ENCODE measurements at places on chromosomes 16 and 17.

- no peak for DNase-seq
Measured at GRCh38 chr16:65071433-65072311, 50.2 kb downstream of the CDH11 start.

DNA sequence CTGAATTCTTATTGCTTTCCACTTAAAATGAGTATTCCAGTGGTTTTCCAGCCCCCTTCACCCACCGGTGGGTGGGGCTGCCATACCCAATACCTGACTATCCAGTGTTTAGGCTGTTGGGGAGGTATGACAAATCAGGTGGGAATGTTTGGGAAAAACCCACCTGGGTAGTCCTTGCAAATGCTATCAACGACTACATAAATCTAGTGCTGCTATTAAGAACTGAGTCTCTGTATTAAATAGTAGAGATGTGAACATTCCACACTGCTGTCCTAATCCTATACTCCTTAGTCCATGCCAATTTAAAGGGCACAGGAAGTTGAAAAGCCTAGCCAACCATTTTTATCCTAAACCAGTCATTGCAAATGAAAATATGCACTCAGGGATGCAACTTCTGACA is 126.6 kb downstream of the AXIN2 start:
- DNase-seq = no peak

GRCh38 chr17:62134397-62134796 is 69.3 kb upstream of the MED13 start:
- DNase-seq = no peak

- DNase-seq = no peak
Measured at GRCh38 chr16:51834133-51834532, 683.1 kb upstream of the SALL1 start.

DNA sequence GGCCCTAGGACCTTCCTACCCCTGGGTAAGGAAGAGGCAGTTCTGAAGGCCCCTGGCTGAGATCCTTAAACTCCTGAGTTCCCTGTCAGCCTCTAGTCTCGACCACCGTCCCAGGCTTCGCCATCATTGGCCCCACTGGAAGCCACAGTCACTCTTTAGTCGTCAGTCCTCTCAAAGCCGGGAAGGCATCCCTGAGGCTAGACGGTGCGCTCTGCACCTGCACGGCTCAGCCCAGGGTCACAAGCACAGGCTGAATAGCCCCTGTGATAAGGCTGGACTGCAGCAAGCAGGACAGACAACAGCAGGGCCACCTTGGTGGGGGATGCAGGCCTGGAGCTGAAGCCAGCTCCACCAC is 3.3 kb upstream of the HEXIM1 start:
- DNase-seq = no peak

GRCh38 chr16:54654429-54654828 is 276.2 kb upstream of the IRX5 start:
- no peak for DNase-seq

DNA sequence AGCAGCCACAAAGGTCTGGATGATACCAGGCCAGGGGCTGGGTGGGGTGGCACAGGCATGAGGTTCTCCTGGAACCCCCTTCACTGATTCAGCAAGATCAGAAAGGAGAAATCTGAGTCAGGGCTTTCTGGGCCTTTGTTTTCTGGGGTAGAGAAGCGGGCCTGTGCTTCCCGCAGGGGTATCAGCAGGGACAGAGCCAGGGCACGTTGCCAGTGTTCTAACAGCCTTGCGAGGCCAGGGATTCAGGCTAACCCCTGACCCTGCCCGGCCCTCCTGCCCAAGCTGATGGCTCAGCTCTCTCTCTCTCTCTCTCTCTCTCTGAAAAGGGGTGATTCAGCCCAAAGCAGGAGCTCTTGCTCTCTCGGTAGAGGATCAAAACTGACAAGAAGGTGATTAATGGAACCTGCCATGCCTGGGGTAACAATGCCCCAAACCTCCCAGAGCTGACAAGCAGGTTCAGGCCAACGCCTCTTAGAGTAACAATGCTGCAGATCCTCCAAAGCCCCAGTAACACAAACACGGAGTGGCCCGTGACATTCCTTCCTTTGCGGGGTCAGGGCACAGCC is 2.0 kb upstream of the KRT13 start:
- no peak for DNase-seq

DNA sequence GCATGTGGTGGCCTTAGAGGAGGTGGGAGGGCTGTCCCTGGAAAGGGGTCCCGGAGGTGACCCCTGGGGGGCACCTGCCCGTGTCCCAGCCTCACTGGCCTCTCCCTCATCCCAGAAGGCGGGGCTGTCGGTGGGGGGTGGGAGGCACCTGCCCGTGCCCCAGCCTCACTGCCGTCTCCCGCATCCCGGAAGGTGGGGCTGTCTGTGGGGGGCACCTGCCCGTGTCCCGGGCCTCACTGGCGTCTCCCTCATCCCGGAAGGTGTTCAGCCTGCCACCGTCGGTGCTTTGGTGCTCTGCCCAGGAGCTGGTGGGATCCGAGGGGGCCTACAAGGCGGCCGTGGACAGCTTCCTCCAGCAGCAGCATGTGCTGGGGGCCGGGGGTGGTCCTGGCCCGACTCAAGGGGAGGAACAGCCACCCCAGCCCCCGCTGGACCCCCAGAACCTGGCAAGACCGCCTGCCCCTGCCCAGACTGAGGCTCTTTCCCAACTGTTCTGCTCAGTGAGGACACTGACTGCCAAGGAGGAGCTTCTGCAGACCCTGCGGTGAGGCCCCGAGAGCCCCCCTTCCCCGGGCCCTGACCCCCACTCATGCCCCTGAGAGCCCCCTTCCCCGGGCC is 6.2 kb downstream of the CTU2 start:
- DNase-seq = no peak

DNA sequence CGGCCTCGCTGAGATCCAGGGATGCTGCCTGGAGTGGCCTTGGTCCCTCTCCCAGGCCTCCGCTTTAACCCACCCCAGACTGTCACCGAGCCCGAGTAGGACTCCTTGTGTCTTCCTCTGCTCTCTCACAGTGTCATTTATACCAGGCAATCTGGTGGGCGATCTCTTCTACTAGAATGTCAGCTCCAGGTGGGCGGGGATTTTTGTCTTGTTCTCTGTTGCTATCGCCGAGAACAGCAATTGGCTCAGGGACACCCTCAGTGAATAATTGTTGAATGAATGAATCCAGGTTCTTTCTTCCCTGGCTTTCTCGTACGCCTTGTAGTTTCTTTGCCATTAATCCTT is 591 bp downstream of the DHX38 start:
- DNase-seq = no peak

- no peak for DNase-seq
Measured at GRCh38 chr17:2904135-2904534, 107.9 kb downstream of the RAP1GAP2 start.

- no peak for DNase-seq
Measured at GRCh38 chr17:68353111-68353521, 61.8 kb downstream of the ARSG start.

GRCh38 chr17:39809221-39809620 is 54.9 kb downstream of the IKZF3 start:
- no peak for DNase-seq

Data from AG09319 (cell line).